ENCODE measurements at places on chromosomes 1 and 21.

DNA sequence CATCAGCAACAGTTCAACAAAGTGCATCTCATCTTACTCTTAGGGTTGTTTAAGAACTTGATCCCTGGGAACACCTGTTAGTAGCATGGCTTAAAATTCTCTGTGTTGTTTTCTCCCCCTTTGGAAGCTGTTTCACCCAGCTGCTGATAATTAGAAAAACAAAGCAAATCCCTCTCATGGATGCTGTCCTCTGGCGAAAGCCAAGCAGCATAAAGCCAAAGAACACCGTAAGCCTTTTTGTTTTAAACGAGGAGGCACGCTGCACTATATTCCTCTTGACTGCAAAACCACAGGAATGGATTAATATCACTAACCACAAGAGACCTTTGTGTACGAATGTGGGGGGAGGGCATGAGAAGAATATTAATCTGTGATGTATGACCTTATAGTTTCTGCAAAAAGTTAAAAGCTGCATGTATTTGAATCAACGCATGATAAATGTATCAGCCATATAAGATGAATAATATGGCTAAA is 923.2 kb downstream of the LTN1 start:
- peak; percentile 72 for DNase-seq

DNA sequence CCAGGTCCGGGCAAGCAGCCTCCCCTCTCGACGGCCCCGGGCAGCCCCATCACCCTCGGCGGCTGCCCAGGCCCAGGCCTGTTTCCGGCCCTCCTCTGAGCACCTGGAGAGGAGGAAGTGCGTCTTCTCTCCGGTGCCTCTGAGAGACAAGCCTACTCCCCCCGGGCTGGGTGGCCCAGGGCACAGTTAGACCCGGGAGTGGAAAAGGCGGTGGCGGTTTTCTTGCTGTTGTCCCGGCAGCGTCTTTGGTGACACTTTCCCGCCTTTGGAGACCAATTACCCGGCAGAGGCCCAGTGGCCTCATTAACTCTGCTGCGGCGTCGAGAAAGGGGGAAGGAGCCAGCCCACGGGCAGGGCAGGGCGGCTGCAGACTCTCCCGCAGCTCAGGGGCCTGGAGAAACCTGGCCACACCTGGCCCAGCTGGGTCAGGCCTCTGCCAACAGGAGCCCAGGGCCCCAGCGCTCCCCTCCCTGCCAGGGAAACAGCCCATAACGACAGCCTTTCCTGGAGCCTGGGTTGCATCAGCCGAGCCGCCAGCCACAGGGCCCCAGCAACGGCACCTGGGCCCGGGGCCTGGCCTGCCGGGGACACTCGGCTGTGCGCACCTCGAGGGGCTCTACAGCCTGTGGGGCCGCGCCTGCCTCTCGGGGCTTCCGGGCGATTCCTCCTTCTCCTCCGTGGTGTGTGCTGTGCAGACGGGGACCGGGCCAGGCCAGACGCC is 28.4 kb upstream of the C1orf159 start:
- DNase-seq, result no peak

- no peak for DNase-seq
Observed at GRCh38 chr1:40825435-40825788, 36.8 kb downstream of the CITED4 start.

GRCh38 chr1:37035796-37036666 is 1.7 kb upstream of the GRIK3 start:
- no peak for DNase-seq

GRCh38 chr1:31523769-31524168 is 52.5 kb upstream of the TINAGL1 start:
- DNase-seq, result no peak

DNA sequence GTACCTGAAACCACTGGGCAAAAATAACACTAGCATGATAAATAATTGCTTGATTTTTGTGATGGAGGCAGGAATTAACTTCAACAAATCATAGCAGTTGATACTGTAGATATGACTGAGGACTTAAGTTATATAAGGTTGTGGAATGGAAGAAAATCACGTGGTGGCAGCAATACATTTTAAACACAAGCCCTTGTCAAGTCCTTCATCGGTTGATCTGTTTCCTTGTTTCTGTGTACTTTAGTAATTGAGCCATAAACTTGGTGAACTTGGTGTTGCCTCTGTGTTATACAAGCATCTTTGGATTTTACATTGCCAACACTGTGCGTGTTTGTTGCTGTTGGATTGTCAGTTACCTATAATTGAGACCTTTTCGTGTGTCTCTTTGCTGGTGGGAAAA is 114.4 kb downstream of the CAMTA1 start:
- no peak for DNase-seq

DNA sequence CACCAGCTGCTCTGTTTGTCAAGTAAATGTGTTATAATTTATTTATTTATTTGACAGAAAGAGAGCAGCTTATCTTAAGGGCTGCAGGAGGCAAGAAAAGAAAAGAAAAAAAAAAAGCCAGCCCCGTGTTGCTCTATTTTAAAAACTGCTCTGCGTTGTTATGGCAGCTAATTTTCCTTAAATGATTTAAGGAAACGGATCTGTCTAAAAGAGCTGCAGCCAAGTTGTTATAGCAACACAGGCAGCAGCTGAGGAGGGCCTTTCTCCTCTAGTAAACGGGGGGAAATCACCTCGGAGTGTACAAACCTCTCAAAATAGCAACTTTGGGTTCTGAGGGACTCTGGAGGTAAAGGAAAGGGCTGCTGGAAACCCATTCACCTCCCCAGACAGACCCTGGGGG is 149.2 kb downstream of the BEND5 start:
- DNase-seq, result no peak

- DNase-seq, result peak; percentile 54
Observed at GRCh38 chr1:232922485-232922884, 27.9 kb upstream of the NTPCR start.

DNA sequence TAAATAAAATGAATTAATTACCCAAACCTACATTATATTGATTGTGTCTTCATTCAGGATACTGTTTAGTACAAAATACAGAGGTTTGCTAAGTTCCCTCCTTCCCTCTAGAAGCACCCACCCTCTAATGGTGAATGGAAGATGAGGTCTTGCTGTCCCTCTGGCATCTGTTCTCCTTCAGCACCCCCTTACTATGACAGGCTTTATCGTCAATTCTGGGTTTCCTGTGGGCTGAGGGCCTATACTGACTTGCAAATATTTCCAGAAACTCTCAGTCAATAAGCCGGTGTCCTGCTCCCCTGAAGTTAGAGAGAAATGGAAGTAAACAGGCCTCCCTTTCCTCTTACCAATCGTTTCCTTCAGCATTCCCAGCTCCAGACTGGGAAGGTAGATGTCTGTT is 13.2 kb downstream of the LAX1 start:
- no peak for DNase-seq

DNA sequence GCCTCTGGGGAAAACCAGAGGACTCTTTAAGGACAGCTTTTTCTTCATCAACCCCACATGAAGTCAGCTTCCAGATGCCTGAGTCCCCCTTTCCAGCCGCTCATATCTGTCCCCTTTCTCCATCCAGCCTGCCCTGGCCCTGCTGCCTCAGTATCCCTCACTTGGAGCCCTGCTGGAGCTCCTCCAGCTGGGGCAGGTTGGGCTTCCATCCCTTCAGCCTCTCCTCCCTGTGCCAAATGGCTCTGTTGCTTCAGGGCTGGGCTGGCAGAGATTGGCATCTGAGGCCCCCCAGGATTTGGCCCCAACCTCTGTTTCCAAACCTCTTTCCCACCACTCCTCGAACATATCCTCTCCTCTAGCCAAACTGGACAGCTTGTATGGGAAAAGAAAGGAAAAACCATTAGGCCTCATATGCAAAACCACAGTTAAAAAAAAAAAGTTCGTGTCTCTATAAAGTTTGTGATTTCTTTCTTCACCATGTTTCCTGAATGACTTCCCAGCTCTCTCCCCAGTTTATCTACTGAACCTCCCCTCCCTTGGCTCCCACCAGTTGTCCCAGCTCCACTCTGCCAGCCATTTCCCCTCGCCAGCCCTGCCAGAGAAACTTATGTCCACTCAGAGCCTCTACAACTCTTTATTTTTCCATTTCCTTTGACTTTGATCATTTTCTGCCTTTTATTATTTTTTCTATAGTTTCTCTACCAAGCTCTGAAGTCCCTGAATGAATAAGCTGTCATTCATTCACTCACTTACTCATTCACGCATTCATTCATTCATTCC is 217.9 kb downstream of the FOXD2 start:
- no peak for DNase-seq

GRCh38 chr1:23088027-23088426 is 68.8 kb downstream of the KDM1A start:
- DNase-seq, result no peak

- no peak for DNase-seq
Observed at GRCh38 chr1:212951126-212951946, 995 bp downstream of the VASH2 start.

DNA sequence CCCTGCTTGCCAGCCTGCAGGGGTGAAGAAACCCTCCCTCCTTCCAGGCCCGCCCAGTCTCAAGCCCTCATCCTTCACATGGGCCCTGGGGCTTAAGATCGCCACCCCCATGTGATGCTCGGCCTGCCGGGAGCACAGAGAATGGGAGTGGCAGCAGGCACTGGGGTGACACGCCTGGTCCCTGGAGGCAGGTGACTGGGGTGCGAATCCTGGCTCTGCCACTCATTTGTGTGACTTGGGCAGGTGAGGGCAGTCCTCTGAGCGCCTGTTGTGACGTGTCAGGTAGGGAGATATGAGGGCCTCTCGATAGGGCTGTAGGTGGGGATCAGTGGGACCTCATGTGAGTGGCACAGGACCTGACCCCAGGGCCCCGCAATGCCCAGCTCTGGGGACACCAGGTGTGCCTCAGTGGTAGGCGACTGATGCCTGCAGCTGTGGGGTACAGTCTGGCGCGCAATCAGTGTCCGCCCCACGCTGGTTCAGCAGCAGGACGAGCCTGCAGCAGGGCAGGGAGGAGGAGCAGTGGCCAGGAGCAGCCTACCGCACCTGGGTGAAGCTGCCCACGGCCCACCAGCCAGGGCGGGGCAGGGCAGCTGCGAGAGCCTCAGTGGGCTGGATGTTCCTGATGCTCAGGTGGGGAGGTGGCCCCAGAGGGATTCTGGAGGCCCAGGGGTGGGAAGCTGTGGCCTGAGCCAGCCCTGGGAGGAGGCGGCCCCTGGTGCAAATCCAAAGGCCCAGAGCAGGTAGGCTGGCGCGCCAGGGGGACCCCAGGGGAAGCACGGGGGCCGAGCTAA is 6.2 kb downstream of the SH2D5 start:
- no peak for DNase-seq

DNA sequence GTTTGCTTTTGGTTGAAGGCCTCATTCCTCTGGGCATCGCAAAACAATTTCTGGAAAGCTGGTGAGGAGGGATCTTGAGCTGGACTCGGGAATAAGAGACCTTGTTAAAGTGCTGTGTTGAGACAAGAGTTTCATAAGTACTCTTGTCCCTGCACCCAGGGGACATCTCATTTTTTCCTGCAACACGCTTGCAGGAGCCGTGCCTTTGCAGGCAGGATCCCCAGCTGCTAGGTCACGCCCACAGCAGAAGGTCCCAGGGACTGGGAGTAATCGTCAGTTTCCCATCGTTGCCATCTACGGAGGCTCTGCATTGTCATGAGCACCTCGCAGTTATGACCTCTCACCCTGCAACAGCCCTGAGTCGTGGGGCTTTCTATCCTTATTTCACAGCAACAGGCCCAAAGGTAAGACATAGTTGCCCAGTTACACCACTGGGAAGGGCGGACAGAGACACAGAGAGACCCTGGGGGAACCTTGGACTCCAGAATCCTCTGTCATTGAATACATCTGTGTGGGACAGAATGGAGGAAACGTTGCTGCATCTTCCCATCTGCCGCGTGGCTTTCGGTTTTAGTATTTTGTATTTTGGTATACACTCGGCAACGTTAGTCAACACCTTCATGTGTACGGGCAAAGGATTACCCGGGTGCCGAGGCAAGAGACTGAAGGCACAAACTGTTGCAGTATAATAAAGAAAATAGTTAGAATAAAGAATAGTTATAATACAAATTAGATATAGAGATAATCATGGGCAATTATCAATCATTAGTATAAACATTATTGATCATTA is 60.4 kb upstream of the DMRTB1 start:
- DNase-seq, result no peak

DNA sequence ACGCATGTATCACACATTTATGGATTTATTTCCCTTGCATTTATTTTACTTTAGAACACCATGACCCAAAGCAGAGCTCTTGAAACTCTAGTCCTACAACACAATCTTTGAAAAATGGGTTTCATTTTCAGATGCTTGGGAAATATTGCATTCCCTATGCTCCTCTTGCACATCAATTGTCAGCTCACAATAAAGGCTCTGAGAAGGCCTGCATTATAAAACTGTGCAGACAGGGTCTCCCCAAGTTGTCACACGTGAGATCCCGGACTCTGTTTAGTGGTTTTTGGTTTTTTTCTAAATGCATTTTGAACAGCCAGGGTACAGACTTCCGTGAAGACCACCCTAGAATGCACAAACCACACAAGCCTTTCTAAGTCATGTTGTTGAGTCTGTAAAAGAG is 9.9 kb upstream of the B3GALT5 start:
- no peak for DNase-seq

GRCh38 chr1:3283849-3284248 is 170.6 kb upstream of the ARHGEF16 start:
- DNase-seq, result no peak

DNA sequence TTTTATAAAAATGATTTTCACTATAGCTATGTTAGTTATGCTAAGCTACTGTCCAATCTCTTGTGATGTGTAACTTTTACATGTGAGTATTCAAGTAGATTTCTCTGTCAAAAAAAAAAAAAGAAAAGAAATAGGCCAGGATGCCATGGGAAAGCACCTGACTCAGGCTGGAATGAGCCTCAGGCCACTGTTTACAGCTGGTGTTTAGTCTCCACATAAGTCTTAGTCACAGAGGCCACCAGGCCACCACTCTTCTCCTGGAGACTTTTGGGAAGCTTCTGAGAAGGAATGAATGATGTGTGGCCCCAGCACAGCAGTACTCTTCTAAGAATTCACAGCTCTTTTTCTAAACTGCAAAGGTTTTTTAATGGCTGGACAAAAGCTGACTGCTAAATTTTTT is 48.9 kb downstream of the CHML start:
- no peak for DNase-seq
